H1 (cell line): ENCODE measurements at places on chromosomes 4 and X.

GRCh38 chr4:7024336-7024890 is 18.8 kb upstream of the TADA2B start:
- no peak for DNase-seq

DNA sequence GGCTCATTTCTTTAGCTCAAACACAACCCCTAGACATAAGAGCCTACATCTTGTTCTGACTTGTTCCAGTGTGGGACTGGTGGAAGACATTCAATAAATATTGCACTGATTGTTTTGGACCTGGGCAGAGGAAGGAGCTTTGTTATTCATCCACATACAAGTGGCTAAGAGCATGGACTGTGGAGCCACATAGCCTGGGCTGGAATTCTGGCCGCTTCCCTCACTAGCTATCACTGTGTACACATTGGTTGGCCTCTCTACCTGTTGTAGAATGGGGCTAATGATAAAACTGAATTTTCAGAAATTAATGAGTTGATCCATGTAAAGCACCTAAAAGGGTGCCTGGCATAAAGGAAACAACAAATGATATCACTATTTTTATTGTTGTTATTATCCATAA is 80.0 kb downstream of the ZNF674 start:
- no peak for DNase-seq

GRCh38 chrX:124421898-124422655 is 75.7 kb downstream of the SH2D1A start:
- DNase-seq: no peak

DNA sequence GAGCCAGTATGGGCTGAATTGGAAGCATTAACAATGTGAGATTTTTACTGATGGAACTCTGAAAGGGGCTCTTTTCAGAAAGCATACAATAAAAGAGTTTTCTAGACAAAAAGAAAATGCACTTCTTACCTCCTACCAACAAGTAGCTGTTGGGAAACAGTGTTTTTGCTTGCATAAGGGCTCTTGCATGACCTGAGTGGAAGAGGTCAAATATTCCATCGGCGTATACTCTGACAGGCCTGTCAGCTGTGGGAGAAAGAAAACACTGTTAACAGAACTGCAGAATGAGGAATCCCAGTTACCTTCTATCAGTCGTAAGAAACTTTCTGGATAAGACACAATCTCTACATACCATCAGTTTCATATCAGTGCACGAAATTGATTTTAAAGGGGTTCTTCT is 39.5 kb downstream of the PCYT1B start:
- no peak for DNase-seq

DNA sequence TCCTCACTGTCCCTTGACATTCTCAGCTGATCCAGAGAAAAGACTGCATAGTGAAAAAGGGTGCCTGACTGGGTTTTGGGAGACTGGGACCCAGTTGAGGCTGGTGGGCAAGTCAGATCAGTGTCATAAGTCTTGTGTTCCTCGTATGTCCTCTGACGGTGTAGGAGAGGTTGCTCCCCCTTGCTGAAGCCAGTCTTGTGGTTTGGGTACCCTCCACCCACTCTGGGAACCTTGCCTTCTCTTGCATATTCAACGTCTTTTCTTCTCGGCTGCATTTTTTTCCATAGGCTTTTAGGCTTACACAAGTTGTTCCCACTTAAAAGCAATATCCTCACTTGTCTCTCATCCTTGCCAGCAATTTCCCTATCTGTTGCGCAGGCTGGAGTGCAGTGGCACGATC is 211.9 kb downstream of the PTTG2 start:
- no peak for DNase-seq

DNA sequence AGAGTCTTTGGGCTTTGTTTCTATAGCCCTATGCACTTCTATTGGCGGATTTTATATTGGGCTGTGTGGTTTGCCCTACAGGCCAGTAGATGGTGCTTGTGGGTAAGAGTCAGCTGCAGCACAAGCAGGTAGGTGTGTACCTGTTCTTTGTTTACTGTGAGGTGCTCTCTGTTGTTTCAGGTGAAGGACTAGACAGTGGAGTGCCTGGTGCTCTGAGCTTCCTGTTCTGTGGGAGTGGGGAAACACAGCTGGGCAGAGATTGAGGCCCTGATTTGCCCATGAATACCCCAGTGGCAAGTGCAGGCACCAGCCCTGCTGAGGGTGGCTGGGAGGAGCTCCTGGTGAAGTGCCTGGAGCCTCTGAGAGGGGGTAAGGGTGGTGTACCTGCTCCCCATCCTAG is 26.3 kb upstream of the UCP1 start:
- DNase-seq: peak; percentile 50

DNA sequence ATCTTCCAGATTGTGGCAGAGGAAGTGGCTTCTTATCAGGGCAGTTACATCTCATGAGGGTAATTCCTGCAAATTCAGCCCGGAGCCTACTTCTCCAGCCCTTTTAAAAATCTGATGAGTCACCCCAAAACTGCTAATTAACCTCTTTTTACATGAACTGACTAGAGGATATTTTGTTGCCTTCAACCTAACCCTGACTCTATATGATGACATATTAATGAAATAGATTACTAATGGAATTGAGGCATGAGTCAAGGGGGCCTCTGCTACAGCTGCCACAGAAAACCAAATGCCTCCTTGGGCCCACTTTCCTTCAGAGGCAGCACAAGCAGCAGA is 72.5 kb downstream of the QRFPR start:
- no peak for DNase-seq

DNA sequence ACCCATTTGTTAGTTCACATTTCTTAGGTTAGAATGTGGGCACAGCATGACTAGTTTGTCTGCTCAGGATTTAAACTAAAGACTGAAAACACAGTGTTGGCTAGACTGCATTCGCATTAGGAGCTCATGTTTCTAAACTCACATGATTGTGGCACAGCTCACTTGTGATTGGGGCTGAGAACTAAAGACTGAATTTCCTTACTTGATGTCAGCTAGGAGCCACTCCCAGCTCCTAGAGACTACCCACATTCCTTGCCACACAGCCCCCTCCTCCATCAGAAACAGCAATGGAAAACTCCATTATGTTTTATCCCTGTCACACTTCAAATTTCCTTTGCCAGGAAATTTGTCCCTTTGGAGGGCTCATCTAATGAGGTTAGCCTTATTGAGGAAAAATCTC is 170.2 kb upstream of the NUDT6 start:
- no peak for DNase-seq

- no peak for DNase-seq
Observed at GRCh38 chr4:48193921-48194468, 59.9 kb upstream of the TXK start.

- DNase-seq: no peak
Observed at GRCh38 chr4:23887989-23888388, 1.9 kb downstream of the PPARGC1A start.

GRCh38 chr4:102343964-102344519 is 1.2 kb downstream of the SLC39A8 start:
- DNase-seq: no peak
